Pons (tissue), 1 donor: ENCODE measurements at places on chromosomes 16 and 17.
A peak's percentile ranks its signal among the peaks of the same experiment; 100 is the strongest.

DNA sequence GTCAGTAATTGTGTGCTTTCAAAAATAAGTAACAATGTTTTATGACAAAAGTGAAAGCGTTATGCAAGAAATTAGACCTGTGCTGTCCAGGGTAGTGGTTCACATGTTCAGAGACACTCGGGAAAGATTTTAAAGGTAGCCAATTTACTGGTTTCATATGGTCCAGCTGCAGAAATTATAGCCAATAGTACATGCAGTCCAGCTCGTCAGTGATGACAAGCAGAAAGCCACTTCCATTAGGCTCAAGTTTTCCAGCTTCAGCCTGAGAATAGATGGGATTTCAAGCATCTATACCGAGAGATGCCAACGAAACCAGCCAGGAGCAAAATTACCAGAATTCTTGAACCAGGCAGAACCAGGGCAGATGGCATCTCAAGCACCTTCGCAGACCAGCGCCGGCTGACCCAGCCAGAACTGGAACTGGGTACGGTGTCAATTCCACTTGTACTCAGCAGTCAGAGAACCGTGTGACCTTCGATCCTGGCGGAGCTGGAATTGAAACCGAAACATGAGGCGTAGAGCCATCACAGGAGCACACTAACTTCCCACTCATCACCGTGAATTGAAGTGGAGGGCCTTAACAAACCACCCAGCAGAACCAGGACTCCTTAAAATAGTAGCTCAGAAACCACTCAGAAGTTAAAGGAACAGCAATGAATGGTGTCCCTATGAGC, 207.9 kb upstream of the HSBP1 start:
- DNase-seq, result no peak

DNA sequence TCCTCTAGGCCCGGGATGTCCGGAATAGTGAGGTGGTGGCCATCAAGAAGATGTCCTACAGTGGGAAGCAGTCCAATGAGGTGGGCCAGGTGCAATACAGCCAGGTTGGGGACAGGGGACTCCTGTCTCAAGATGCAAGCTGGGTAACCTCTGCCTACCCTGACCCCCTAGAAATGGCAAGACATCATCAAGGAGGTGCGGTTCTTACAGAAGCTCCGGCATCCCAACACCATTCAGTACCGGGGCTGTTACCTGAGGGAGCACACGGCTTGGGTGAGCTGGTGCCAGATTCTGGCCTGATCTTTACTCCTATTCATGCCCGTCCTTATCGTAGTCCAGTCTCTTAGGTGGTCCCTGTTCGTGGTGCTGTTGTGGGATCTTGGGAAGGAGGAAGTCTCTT, 4.4 kb downstream of the TAOK2 start:
- no peak for DNase-seq

DNA sequence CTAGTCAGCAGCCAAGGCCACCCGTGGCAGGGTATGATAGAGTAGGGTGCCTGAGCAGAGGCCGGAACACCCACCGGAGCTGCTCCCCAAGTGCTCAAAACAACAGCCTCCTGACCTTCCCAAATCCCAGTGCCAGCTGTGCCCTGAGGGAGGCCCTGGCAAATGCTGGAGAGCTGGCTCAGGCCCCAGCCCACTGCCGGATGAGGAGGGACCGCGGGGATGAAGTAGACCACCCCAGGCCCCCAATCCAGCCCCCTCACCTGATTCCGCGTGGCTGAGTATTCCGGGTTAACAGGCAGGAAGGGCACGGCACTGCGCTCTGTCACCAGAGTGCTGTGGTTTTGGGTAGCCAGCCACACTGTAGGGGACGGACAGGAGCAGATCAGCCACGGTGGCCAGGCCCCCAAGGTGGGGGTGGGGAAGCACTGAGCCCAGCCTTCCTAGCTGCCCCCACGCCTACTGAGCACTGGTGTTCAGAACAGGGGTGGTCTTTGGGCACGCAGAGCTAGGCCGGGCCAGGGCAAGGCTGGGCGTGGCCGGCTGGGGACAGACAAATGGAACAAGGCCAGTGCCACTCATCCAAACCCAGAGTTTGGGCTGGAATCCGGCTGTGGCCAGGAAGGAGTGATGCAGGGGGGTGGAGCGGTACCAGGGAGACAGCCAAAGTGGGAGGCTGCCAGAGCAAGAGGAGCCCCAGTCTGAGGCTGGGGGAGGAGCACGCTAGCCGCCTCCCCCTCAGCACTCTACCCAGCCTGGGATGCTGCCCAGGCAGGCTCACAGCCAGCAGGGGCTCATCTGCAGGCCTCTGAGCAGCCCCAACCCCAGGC, 9.1 kb downstream of the TP53I13 start:
- DNase-seq, result no peak

DNA sequence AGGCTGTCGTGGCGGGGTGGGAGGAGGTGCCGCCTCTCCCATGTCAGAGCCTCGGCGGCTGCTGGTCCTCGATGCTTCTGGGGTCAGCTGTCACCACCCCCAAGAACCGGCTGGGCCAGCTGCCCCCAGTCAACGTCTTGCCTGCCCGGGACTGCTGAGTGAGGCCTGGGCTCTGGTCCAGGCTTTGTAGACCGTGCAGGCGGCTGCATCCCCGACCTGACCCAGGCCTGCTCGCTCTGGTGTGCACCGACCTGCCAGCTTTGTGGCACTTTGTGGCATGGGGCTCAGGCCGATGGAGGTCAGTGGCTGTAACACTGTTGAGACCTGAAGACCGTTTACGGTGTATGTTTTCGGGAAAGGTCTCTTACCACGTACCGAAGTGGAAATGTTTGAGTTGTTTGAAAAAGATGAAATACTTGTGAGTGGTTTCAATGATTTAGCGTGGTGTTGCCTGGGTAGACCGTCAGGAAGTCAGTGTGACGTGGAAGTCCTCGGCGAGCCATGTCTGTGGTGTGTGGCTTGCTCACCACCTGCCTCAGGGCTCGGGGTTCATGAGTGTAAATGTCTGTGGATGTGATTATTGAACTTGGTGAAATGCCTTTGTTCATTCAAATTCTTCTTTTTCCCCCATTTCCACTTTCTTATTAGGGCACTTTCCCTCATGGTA, 53.2 kb upstream of the ZNF750 start:
- DNase-seq, result no peak

GRCh38 chr16:78775161-78775561, 675.7 kb downstream of the WWOX start:
- DNase-seq, result no peak

DNA sequence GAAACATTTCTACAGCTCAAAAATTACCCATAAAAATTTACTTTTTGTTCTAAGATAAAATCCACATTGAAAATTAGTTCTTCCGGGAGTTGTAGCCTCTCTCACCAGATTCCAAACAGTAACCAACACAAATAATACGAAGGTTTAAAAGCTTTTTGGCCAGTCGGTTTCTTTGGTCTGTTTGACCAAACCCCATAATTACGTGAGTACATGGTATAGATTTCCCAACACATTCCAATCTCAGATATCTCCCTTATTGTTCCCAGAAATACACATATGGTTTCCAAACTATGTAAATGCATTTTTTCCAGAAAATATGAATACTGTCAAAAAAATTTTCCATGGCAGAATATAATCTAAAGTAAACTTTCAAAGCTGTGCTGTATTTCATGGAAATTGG, 722.0 kb downstream of the KCNJ2 start:
- DNase-seq, result no peak

DNA sequence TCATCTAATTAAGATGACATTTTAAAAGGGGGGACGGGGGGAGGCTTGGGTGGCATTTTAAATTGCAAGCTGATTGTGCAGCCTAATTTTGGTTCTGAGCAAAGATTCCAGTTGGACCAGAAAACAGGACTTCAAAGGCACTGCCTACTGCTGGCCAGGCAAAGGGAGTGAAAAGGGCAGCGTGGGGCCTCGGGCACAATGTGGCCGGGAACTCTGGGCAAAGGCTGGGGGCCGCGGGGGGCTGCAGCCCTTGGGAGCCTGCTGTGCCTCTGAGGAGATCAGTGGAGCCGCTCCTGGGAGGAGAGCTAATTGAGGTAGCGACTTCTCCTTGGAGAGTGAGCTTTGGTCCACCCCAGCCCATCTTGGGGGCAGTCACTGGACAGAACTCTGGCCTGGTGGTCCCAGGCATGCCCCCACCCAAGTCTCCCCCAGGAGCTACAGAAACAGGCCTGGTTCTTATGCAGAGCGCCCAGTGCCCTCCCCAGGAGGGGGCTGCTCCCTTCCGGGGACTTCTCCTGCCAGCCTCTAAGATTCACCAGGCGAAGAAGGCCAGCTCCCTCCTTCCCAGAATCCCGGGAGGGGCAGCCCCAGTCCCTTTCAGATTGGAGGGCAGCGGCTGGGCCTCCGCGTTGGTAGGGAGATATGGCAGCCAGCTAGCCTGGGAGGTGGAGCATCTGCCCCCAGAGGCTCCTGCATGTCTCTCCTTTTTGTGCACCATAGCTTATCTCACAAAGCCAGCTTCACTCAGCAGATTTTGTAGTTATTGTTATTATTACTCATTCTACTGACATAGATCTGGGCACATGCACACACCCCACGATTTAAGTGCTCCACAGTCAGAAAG, 115.6 kb downstream of the GNAO1 start:
- no peak for DNase-seq

DNA sequence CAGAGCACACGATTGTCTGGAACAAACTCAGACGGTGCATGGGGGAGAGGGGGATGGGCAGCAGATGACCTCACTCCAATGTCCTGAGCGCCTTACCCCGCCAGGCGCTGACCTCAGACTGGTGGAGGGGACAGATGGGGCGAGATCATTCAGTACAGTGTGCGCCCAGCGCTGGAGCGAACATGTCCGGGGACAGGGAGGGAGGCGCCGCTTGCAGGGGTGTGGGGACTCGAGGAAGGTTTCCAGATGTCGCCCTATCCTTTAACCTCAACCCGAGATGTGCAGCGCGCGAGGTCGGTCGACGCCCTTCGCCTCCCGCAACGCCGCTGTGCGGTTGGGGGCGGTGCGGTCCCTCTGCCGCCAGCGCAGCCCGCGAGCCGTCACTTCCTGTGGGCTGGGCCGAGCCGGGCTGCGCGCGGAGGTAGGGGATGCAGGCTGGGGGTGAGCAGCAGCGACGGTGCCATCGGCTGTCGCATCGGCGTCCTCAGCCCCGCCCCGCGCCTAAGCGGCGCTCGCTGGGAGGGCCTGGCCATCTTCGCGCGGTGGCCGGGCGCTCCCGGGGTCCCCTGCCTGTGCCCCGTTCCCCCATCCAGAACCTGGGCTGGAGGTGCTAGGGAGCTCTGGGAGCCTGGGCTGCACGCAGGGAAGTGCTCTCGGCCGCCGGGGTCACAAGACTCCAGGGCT, 5.3 kb upstream of the CDR2L start:
- DNase-seq, result peak; percentile 88

DNA sequence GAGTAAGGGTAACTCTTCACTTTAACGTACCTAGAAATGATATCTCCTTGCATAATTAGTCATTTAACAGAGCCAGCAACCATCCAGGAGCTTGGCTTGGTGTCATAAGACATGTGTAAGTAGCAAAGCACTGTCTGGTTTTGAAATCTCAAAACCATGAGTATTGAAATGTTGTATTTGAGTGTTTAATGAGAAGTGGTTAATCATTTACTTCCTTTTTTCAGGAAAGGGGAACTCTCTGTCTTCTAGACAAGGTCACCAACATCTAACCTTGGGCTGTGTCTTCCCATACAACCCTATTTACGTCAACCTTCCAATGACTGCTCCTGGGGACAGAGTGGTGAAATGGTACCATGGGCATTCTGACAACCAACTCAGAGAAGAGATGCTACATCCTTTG, 27.1 kb downstream of the PMP22 start:
- no peak for DNase-seq

DNA sequence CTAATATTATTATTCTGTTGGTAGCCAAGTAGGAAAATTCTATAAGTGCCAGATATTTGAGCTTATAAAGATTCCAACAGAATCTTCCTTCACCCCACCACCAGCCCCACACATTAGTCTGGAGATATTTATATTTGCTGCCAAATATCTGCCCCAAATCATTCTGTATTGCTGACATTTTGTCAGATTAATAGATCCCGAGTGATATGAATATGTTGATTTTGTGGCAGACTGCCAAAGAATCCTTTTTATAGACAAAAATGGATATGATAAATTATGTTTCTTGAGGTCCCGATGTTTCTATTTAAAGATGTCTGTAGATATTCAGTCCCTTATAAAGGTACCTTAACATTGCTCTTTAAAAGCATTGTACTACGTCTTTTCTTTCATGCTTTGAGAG, 162.2 kb upstream of the KCNJ16 start:
- DNase-seq, result no peak

DNA sequence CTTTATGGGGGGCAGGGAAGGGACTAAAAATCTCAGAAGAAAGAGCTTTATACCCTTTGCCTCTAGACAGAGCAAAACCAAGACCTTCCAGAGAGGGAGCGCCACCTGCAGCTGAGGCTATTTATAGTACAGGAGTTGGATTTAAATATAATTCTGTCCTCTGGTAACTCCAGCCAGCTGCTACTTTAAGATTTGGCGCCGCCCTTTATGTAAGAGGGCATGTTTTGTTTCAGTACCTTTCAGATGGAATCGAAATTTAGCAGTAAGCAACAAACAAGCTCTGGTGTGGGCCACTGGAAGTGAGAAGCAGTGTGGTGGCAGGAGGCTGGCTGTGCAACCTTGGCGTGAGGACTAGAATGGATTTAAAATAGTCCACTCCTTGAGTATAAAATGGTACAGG, 5.2 kb upstream of the GUCY2D start:
- no peak for DNase-seq

DNA sequence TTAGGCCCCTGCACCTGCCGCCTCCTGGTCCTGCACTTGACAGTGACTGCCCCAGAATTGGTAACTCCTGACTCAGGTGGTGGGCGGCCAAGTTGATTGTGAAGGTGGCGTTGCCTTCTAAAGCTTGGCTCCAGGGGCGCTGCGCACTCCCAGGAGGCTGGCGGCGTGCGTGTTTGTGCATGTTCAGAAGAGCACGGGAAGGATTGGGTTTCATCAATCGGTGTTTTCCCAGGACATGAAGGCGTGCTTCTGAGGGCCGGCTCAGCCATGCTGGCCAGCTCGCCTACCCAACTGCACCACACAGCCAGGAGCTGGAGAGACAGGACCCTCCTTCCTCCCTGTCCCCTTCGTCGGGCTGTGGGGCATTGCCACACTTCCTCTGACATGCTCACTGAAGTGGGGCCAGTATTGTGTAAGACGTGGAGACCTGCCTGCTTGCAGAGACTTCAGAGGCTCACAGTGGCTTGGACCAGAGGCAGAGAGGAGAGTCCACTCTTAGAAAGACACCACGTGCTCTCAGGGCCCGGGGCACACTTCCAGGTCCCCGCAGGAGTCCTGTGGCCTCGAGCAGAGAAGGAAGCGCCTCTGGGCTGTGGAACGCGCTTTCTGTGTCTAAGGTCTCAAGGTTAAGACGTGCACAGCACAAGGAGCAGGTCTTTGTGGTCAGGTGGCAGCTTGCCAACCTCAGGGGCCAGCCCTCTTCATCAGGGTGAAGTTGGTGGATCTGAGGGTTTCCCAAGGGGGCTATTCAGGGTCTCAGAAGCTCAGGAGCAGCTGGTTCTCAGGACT, 2.8 kb downstream of the RAB40C start:
- DNase-seq, result peak; percentile 69
